ENCODE measurements at places on chromosomes 7 and 10.

DNA sequence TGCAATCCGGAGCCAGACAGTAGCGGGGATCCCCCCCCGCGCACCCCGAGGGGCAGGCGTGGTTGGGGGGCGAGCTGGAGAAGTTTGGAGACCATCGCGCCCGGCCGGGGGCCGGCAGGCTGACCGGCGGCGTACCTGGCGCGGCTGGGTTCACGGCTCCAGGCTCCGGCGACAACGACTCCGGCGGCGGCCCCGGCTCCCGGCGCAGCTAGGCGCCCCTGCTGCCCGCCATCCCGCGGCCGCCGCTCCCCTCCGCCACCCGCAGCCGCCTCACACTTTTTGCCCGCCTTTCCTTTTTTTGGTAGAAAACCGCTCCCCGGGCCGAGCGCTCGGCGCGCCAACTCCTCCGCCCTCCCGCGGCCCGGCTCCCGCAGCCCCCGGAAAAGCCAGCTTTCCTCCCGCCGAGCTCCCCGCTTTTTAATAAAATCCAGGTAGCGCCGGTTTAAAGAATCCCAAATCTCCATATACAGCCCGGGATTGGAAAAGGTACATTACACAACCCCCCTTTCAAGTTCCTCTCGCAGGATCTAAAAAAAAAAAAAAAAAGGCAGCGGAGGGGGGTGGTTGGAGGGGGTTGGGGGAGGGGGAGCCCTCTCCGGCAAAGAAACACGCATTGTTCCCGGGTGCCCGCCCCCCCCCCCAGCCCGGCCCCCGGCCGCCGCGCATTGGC lies at the start of gene TNRC18:
TSS of gene TNRC18 (minus strand) at position 529 of the 670 bp plus-strand sequence. CDS start 2,588 bp downstream, outside the sequence.
- DNase-seq: no peak

DNA sequence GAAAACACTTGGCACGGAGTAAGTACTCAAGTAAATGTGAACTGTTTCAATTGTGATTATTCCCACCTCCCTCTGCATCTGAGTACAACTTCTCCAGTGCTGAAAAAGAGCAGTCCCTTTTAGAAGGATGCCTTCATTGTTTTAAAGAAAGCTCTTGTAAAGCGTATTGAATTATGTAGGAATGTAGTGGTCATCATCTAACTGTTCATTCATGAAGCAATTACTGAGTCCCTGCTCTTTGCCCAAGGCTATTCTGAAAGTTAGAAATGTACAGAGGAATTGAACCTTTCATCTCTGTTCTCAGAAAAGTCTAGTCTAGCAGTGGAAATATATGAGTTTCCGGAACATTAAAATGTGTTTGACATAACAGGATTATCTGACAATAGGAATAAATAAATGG lies 127.8 kb downstream of the CACNB2 start:
- DNase-seq: no peak

DNA sequence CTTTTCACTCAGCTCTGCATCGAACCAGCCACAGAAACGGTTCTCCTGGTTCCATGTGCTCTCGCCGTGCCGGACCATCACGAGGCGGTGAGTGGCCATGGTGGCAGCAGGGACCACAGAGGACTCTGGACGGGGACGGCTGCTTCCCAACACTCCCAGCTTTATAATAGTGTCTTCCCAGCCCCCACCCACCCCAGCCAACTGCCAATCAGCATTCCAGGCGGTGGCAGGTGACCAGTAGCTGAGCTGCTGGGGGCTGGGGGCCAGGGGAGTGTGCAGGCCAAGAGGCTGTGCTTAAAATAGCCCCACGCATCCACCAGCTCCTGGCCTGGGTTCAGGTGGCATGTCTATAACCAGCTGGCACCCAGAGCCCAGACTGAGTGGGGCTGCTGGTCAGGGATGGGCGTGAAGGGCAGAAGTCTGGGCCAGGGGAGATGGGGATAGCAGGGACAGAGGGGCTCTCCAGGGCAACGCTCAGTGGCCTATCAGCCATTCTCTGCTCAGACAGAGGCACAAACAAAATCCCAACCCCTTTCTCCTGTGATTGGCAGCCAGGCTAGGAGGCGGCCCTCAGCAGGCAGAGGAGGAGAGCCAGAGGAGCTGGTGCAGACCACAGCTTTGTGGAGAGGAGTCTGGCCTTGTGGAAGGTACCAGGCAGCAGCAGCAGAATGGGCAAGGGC lies at the start of gene PGAM2:
TSS of gene PGAM2 (minus strand) at position 137 of the 680 bp plus-strand sequence. CDS start at position 99, 38 bp downstream.
- no peak for DNase-seq

GRCh38 chr7:100968031-100968430 lies 1.3 kb upstream of the MUC12 start:
- DNase-seq: no peak

- DNase-seq: no peak
Measured at GRCh38 chr7:66771795-66772194, 31.3 kb downstream of the RABGEF1 start.

GRCh38 chr10:88190540-88191235 lies 327.3 kb downstream of the PTEN start:
- DNase-seq: no peak

DNA sequence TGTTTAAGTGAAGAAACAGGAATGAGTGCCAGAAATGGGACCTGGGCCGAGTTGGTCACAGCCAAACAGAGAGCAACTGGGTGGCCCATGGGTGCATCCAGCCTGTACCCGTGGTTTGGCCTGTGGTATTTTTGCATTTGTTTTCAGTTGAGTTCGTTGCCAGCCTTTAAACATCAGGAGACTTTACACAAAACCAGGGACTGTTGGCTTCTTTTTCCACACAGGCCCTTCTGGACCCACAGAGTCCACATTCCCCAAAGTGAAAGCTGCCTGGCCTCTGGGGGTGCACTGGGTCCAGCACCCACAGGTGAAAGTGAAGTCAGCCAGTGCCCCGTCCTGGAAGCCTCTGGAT lies 54.1 kb upstream of the TNS3 start:
- DNase-seq: no peak

DNA sequence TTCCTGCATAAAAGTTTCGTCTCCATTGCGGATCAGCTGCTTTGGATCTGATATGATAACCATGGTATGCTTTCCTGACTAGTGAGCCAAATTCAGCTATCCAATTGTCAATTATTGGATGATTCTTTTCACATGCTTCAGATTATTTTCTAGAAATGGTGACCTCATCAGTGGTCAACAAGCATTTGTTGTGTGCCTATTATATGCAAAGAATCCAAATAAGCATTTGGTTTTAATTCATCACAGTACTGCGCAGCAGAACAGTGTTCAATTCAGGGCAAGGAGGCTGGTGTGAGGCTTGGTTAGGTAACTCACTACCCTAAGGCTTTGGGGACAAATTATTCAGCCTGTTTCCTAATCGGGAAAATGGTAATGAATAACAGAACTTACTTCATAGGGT lies 200.5 kb downstream of the SKAP2 start:
- DNase-seq: no peak

DNA sequence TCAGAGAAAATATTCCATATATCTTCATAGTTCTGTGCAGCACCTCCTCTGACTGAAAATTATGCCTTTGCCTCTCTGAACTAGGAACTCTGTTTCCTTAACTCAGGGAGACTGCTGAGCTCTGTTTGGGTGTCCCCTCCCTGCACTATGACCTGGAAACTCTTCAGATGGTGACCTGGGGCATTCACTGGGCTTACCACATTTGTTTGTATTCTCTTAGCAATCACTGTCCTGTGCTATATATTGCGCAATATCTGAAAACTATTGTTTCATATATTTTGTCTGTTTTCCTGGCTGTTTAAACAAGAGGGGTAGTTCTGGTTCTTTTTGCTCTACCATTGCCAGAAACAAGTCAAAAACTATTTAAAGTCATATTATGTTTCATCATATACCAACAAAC lies 181.8 kb upstream of the KIAA1217 start:
- no peak for DNase-seq

DNA sequence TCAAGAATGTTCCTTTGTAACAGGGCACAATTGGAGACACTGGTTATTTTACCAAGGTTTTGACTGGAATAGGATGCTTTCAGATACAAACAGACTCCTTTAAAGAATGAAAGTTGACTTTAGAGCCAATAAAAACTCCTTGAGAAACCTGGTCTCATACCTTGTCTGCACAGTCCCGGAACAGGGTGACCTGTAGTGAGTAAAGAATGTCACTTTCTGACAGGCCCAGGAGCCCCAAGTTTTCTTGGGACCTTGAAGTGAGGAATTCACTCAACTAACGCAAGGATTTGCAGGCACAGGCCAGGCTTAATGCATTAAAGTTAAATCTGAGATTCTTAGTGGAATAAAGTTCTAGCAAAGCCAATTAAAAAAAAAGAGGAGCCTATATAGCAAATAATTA lies 11.5 kb upstream of the GARS1 start:
- DNase-seq: no peak

DNA sequence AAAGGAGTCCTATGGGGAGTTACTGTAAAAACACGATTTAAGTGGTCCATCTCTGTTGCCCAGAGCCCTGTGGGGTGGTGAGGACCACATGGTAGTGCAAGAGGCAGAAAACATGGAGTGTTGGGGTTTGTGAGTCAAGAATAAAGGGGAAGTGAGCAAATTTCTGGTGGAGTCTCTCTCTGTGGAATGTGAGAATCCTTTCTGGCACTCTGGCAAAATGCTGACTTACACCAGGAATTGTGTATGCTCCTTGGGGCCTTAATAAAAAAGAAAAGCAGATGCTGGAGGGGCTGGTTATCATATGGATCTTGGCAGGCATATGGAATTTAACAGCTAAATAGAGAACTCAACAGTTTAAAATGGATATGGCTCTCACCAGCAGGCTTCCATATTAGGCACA lies 486.0 kb downstream of the TNS3 start:
- no peak for DNase-seq

- no peak for DNase-seq
Measured at GRCh38 chr10:83078160-83078559, 1061.1 kb upstream of the GHITM start.

GRCh38 chr10:70557876-70558275 lies 44.7 kb downstream of the PRF1 start:
- no peak for DNase-seq

GRCh38 chr7:100799037-100799896 lies 28.1 kb downstream of the EPHB4 start:
- DNase-seq: no peak
